ENCODE measurements at places on chromosomes 2 and 18.

DNA sequence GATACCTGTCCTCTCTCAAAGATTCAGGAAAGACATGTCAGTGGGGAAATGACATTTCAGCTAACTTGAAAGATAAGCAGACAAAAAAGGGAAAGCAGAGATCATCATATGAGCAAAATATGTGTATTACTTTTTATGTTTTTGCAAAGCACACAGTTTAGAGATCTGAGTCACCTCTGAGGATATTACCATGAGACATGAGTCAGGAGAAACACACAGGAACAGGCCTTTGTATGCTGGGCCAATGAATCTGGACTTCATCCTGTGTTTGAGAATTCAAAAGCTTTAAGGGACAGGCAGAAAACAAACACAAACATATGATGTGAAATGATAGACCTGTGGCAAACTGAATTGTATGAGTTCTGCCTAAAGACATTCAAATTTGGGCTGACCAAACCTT, 306.0 kb upstream of the EPC2 start:
- DNase-seq: no peak

GRCh38 chr2:37315364-37315763, 9.3 kb downstream of the PRKD3 start:
- no peak for DNase-seq

- DNase-seq: no peak
Measured at GRCh38 chr2:158783923-158784322, 11.2 kb upstream of the DAPL1 start.

DNA sequence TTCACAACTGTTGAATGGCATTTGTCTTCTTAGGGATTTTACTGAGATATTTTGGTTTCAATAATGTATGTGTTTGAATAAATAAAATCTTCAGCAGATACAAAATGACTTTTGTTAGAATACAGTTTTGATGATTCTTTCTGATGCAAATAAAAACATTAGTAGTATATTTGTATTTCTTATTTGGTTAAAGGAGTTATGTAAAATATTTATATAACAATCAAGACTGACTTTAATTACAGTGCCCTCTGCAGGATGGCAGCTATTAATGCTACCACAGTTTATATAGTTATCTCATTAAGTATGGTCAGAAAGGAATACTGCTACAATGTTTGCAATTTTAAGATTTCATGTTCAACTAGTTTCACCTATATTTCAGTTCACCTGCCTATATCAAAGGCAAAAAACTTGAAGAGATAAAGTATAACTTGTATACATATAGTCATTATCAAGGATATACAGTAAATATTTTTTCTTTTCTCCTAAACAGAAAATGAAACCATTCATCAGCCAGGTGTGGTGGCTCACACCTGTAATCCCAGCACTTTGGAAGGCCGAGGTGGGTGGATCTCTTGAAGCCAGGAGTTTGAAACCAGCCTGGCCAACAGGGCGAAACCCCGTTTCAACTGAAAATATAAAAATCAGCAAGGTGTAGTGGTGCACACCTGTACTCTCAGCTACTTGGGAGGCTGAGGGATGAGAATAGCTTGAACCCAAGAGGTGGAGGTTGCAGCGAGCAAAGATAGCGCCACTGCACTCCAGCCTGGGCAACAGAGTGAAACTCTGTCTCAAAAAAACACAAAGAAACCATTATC, 19.8 kb downstream of the ARL5A start:
- no peak for DNase-seq

All from NK-92 treated with Interleukin-12 subunit alpha and Interleukin-12 subunit beta, amount 100 ng/mL, for 24 hours (cell line).